ENCODE measurements at places on chromosomes 13 and 19.

GRCh38 chr19:10667867-10668266 lies 13.7 kb downstream of the ILF3 start:
- no peak for DNase-seq

- DNase-seq: peak; percentile 74
Measured at GRCh38 chr13:77751513-77752456, 54.3 kb downstream of the SLAIN1 start.

- DNase-seq: no peak
Measured at GRCh38 chr13:102472650-102473049, 70.8 kb upstream of the FGF14 start.

GRCh38 chr19:2841855-2842574 lies 740 bp downstream of the ZNF555 start:
- DNase-seq: no peak

DNA sequence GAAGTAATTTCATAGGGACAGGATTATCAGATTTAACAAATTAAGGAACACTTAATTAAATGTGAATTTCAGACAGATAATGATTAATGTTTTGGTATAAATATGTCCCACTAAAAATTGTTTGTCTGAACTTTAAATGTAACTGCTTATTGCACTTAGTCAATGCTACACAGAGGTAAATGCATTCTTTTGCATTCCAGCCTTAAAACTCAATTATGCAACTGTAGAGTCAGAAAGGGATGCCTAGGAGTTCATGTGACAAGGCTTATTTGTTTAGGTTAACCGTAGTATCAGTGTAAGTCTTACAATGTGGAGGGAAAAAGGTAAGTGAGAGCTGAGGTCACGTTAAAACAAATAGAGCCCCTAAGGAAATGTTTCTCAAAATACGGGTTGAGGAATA lies 347.2 kb upstream of the ARGLU1 start:
- no peak for DNase-seq

DNA sequence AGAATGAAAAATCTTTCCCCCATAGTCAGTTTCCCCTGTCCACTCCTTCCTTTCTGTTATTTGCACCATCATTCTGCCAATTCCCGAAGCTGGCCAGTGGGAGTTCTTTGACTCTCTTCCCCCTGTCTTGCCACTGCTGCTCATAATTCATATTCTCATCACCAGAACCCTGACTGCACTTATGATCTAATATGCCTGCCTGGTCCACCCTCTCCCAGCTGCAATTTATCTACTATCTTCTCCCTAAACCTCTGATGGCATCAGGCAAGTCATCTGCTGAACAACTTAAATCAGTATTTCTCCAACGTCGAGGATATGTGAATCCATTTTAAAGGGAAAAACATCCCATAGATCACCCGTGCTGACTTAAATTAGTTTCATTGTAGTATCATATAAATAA lies 458.0 kb upstream of the GPC6 start:
- no peak for DNase-seq

DNA sequence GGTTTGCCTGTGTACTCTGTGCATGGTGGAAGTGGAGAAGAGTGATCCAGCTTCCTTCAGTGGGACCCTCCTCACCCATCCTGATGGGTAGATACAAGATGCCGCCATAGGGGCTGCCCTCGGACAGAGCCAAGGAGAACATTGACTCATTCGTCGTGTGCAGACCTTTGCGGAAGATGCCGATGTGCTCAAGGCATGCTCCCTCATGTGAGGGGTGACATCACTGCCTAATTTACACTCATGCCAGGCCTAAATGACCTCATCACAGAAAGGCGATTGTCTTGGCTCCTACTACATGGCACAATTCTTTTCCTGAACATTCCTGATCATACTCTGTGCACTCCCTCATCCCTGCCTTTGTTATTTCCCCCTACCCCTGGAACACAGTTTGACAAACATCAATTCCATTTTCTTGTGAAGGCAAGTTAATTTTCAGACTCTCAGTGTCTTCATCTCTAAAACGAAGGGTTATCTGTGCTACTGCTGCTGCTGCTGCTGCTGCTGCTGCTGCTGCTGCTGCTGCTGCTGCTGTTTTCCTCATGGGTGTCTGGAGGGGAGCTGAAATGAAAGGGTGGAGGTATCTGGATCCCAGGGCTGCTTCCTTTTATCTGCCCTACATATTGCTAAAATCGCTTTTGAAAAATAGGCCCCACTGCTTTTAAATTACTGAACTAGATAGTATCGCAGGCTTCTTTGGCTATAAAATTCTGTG lies 146.5 kb upstream of the ARGLU1 start:
- no peak for DNase-seq

DNA sequence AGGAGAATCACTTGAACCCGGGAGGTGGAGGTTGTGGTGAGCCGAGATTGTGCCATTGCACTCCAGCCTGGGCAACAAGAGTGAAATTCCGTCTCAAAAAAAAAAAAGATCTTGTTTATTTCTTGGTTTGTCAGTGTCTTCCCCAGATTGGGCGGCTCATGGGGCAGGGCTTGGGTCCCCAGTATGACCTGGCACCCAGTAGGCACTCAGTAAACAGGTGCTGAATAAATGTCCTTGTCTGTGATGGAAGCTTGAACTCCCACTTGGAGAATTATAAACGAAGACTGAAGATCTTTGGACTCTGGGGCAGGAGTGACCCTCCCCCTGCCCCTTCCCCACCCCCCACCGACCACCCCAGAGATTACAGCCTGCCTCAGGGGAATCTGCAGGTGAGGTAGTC lies 9.9 kb upstream of the FUT5 start:
- DNase-seq: no peak

GRCh38 chr13:31105020-31105795 lies 56.5 kb downstream of the HSPH1 start:
- DNase-seq: no peak

DNA sequence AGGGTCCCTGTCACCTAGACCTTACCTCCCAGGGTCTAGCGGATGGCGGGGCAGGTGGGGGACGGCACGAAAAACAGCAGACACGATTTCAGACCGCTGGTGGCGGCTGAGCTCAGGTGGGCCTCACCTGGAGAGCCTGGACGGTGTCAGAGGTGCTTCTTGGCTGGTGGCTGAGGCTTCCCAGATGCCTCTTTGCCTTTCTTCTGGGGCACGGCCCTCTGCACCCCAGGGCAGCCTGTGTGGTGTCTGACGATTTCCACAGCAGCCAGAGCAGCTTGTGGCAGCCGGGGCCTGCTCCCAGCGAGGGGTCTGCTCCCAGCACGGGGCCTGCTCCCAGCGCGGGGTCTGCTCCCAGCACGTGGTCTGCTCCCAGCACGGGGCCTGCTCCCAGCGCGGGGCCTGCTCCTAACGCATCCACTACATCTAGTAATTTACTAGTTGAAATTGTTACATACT lies 66.7 kb downstream of the ATP11A start:
- DNase-seq: no peak

DNA sequence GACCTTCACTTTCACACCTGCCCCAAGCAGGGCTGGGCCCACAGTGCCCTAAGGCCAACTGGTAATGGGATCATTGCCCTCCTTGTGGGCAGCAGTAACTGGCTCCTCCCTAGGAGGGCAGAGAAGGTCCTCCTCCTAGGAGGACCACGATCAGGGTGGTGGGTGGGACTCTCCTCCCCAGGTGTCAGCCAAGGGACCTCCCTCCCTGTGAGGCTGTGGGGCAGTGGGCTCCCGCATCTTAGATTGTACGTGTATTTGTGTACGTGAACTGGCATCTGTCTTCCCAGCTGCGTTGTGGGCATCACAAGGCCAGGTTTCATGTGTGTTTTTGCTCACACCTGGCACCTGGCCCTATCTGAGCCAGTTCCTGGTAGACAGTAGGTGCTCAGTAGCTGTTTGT lies 111.8 kb downstream of the SOX1 start:
- DNase-seq: no peak

- DNase-seq: no peak
Measured at GRCh38 chr13:40272776-40273139, 393.7 kb downstream of the FOXO1 start.

- DNase-seq: peak; percentile 16
Measured at GRCh38 chr13:50511877-50512341, 331.6 kb downstream of the DLEU7 start.

GRCh38 chr19:7927605-7928333 lies 1.8 kb upstream of the CTXN1 start:
- no peak for DNase-seq

DNA sequence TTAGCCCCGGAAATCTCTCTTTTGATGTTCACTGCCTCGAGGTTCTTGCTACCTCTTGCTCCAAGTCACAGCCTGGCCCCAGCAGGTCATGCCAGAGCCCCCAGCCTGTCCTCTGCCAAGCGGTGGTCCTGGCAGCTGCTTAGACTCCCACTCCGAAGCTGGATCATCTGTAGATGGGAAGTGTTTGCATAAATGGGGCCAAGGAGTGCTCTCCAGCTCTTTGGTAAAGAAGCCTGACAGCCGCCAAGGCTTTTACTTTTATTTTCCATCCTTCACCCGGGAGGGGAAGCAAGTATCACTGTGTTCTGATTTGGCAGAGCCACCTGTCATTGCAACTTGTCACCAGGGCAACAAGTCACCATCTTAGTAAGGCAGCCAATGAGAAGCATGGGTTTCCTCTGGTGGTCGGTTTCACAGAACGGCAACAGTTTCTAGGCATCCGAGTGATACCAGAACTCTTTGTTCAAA lies 10.6 kb upstream of the RETN start:
- peak; percentile 70 for DNase-seq

DNA sequence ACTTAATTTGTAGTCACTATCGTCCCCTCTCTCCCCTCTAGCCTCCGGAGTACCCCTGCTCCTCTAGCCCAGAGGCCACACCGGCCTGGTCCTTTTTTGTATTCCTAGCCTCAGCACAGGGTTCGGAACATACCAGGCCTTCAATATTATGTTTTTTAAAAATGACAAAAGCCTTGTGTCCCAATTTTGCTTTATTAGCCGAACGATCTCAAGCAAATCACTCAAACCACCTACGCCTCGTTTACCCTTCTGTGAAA lies 463 bp upstream of the POMP start:
- DNase-seq: no peak

GRCh38 chr13:29733147-29733611 lies 117.2 kb downstream of the UBL3 start:
- no peak for DNase-seq

GRCh38 chr13:76635232-76636230 lies 250.7 kb downstream of the KCTD12 start:
- DNase-seq: no peak

GRCh38 chr19:16619457-16619856 lies 8.5 kb downstream of the MED26 start:
- no peak for DNase-seq

GRCh38 chr19:18385675-18386542 lies at the start of gene GDF15:
Gene GDF15 (plus strand): TSS chr19:18386158. CDS start chr19:18386190, 32 bp downstream.
- DNase-seq: no peak

- DNase-seq: peak; percentile 86
Measured at GRCh38 chr13:100588331-100589177, at the start of gene GGACT. Gene GGACT (minus strand): TSS chr13:100588789. CDS start chr13:100532591, 56,198 bp downstream.

GRCh38 chr19:21921691-21922180 lies 85.8 kb upstream of the ZNF43 start:
- no peak for DNase-seq

GRCh38 chr13:40933508-40934204 lies 85.5 kb downstream of the ELF1 start:
- DNase-seq: no peak

DNA sequence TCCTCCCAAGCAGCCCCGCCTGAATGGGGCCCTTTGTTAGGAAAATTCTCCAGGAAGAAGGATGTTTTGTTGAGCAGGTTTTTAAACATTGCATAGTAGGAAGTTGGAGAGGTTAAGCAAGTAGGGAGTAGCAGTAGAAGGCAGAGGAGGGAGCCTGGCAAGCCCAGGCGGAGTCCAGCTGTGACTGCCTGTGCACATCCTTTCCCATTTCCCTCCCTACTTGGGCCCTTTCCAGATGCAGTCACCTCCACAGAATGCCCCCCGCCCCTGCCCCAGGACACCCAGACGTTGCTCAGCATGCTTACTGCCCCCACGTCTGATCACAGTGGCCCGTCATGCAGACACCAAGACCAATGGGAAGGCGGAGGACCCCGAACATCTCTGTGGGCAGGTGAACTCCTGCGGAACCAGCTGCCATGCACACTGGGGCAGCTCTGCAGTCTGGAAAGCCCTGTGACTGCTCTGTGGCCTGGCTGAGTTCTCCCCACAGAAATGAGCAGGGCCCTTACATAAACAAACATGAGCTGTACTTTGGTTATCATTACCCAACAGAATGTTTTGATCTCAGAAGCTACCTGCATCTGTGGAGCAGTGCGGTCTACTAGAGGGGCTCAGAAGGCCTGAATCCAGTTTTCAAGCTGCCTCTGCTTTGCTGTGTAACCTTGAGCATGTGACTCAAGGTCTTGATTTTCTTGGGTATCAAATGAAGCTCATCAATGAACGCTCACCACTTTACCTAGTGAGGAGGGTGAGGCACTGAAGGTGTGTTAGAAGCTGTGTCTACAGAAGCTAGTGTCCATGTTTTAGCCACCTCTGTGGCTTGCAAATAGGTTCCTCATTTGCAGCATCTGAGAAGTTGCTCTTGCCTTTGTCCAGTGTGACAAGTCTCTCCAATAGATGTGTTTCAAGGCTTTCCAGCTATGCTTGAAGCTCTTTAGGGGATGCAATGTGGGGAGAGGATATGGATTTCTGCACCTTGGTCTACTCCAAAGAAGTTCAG lies 84.2 kb downstream of the TNFRSF19 start:
- no peak for DNase-seq

GRCh38 chr13:99307247-99307646 lies at the start of gene GPR183:
Gene GPR183 (minus strand): TSS chr13:99307399. CDS start chr13:99296145, 11,254 bp downstream.
- peak; percentile 87 for DNase-seq

DNA sequence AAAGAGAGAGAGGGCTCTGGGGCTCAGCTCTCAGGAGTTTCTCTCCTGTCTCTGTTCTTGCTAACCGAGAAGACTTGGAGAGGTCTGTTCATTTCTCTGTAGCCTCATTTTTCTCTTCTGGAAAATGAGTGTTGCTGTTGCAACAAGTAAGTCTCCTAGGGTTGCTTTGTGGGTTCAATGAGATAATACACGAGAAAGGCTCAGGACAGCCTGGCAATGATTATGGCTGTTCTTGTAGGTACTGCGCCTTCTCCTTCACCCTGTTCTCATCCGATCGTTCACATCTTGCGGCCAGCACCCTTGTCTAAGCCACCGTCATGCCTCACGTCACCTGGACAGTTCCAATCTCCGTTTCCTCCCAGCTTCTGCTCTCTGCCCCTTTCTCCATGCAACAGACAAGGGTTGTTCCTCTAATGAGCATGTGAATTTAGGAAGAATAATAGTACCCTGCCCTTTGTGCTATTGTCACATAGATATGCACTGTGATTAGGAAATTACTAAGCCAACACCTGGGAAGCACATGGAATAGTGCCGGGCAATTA lies 4.2 kb downstream of the C5AR1 start:
- no peak for DNase-seq

DNA sequence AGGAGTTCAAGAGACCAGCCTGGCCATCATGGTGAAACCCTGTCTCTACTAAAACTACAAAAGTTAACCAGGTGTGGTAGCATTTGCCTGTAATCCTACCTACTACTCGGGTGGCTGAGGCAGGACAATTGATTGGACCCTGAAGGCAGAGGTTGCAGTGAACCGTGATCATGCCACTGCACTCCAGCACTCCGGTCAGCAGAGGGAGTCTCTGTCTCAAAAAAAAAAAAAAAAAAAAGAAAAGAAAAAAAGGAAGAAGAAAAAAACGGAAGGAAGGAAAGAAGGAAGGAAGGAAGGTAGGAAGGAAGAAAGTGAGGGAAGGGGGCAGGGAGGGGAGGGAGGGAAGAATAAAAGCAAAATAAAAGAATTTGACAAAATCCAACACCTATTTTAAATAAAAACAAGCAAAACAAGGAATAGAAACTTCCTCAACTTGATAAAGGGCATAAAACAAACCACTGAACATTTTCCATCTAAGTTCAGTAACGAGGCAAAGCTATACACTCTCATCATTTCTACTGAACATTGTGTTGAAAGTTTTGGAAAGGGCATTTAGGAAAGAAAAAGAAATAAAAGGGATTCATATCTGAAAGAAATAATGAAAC lies 411.6 kb upstream of the SLITRK5 start:
- no peak for DNase-seq

- DNase-seq: peak; percentile 13
Measured at GRCh38 chr13:31982540-31982939, 49.0 kb upstream of the FRY start.
